ENCODE measurements at places on chromosomes 3 and 15.

DNA sequence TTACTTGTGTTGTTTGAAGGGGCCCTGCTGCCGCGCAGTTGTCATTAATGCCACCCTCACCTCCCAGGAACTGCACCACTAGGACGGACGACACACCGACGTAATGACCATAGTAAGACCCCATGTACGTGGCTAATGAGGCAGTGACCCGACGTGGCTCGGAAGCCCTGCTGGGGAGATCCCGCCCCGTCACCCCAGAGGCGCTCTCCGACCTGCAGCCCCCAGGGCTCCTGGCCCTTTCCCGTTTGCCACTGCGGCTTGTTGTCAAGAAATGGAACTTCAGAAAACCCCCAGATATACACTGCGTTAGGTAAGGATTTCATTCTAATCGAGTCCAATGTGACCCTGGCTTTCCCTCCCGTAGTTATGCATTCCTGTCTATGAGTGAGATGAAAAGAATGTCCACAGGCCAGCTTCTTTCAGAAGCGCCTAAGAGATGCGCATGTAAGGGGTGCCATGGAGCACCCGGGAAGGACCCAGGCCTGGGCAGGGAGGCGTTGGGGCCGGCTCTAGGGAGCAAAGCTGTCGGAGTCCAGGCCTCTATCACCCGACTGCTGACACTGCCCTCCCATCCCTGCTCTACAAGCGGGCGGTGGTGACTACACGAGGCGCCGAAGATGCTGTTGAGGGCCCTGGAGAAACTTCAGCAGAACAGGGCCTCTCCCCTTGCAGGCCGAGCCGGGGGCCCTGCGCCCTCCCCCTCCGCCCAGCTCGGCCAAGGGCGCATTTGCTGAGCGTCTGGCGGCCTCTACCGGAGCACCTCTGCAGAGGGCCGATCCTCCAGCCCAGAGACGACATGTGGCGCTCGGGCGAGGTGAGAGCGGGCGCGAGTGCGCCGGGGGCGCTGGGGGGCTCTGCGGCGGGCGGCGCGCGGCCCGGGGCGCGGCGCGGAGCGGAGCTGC is at the start of gene GABRA5:
TSS of gene GABRA5 (plus strand) at position 765 of the 902 bp plus-strand sequence. CDS start 2,187 bp downstream, outside the sequence.
- peak; percentile 86 for DNase-seq

DNA sequence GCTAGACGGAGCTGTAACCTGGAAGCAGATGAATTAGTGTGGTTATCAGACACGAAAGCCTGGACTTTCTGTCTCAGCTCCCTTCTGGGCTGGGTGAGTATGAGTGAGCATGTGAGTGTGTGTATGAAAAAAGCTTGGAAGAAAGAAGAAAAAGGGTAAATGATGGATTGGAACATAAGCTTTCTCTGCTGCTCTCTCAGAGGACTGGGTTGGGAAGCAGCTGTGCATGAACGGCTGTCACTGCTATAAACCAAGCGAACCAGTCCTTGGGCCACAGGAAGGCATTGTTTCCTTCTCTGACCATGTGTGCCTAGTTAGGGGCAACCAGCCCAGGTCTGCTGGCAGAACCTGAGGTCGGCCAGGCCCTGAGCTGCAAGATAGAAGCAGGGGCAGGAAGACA is 37.0 kb downstream of the UMPS start:
- DNase-seq, result no peak

DNA sequence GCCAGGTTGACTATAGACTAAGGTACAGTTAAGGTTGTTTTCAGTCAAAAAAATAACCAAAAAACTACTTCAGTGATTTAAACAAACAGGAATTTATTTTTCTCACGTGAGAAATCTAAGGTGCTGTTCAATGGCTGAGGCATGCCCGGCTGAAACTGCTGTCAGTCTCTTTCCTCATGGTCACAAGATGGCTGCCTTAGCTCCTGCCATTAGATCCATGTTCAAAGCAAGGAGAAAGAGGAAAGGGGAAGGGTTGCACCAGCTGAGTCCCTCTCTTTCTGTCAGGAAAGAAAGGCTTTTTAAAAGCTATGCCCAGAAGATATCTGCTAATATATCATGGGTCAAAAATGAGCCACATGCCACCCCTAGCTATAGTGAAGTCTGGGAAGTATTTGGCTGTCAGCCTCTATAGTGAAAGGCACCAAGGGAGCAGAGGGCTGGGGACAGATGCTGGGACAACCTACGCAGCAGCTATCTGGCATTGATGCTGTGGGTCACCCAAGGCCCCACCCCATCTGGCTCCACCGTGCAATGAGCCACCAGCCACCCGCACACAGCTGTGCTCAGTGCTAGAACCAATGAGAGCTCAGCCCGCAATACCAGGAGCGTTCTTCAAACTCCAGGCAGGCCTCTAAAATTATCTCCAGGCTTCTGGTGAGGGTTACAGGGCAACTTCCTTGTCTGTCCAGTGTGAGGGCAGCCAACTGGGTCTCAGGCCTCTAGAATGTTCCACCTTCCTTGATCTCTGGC is 64.7 kb upstream of the GATA2 start:
- DNase-seq, result no peak

DNA sequence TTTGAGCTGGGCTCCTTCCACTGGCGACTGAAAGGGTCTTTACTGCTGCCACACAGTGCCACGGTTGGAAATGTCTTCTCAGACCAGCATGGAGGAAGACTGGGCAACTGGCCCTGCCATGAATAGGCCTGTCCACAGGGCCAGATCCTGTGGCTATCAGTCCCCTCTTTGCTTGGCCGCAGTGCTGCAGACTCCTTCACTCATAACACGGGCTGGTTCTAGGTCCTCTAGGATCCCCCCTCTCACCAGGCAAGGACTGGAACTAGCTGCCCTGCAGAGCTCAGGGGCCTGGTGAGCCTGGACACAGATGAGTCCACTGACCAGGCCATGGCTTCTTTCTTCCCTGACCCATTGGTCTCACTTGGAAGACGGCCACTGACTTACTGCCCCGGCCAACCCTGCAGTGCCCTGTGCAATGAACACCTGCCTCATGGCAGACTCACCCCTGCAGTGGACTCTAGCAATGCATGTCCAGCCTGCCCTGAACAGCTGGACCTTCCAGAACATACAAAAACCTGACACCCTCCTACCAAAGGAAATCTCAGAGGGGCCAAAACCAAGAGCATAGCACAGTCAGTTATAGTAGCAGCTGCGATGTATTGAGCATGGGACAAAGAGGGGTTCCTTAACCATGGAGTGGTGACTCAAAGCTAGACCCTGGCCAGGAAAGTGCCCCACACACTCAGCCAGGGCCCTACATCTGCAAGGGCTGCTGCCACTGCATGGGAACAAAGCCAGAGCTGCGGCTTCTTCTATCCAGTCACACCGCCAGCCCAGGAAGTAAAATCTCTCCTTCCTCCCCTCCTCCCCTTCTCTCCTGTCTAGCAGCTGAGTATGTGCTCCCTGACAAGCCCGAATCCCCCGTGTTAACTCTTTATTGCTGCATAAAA is 72.1 kb upstream of the ITGA11 start:
- no peak for DNase-seq

GRCh38 chr3:58416191-58416590 is 17.4 kb downstream of the PDHB start:
- DNase-seq, result no peak

DNA sequence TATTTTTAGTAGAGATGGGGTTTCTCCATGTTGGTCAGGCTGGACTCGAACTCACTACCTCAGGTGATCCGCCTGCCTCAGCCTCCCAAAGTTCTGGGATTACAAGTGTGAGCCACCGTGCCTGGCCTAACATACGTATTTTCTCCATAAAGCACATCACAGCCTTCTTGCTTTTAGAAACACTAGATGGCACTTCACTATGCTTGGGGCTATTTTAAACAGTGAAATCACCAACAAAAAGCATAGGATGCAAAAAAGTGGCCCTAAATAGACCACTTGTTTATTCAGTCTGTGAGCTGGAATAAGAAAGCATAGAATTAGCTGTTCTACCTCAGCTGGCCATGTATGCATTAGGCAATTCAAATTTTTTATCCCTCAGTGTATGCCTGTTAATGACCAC is 46.0 kb downstream of the PRICKLE2 start:
- DNase-seq, result no peak

GRCh38 chr3:89474333-89475130 is 367.1 kb downstream of the EPHA3 start:
- DNase-seq, result no peak

DNA sequence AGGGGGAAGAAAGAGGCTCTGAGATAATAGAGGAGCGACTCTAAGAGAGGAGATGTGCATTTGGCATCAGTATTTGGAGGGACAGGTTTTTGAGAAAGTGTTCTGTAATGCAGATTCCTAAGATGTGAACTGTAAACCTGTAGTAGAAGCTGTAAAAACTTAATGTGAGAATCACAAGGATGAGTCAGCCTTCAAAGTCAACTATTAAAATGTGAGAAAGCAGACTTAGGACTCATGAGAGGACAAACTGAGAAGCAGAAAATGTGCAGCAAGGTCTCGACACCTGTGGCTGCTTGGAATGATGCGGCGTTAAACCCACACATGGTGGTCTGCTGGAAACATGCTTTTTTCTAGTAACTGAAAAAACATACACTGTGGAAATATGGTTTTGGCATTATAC is 36.0 kb downstream of the USP13 start:
- no peak for DNase-seq

GRCh38 chr3:15601046-15601398 is 347 bp downstream of the HACL1 start:
- DNase-seq, result no peak

- DNase-seq, result no peak
Measured at GRCh38 chr3:148615382-148615781, 82.3 kb upstream of the AGTR1 start.

- no peak for DNase-seq
Measured at GRCh38 chr15:92043283-92043682, 189.8 kb downstream of the SLCO3A1 start.

DNA sequence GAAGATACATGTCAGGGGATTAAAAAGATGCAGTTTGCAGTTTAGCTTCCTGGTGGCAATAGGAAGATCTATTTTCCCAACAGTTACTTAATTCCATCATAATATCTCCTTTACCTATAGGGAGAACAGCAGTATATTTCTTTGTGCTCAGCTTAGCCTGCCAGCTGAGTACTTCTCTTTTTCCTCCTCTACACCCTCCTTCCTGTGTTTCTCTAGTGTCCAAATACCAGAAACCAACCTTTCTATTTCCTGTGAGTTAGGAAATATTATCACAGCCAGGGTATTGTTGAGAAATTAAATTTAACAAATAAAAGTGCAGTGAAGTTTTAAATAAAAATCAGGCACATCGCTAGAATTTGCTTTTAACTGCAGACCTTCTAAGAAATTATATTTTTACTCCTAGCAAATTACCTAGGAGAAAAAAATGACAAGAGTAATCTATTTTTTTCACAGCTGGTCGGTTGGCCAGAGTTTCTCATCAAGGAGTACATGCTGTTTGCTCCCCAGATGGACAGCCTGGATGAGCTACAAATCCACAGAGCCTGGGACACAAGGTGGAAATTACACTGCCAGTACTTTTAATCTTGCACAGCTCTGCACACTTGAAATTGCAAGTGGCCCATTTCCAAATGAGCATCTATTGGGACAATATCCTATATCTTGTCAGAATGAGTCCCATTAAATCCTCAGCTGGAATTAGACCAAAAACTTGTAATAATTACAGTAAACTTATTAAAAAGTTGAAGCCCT is 185.2 kb upstream of the CFAP20DC start:
- no peak for DNase-seq

- DNase-seq, result no peak
Measured at GRCh38 chr3:39755100-39755499, 54.3 kb upstream of the MYRIP start.

- no peak for DNase-seq
Measured at GRCh38 chr3:142787719-142788118, 63.9 kb downstream of the TRPC1 start.

DNA sequence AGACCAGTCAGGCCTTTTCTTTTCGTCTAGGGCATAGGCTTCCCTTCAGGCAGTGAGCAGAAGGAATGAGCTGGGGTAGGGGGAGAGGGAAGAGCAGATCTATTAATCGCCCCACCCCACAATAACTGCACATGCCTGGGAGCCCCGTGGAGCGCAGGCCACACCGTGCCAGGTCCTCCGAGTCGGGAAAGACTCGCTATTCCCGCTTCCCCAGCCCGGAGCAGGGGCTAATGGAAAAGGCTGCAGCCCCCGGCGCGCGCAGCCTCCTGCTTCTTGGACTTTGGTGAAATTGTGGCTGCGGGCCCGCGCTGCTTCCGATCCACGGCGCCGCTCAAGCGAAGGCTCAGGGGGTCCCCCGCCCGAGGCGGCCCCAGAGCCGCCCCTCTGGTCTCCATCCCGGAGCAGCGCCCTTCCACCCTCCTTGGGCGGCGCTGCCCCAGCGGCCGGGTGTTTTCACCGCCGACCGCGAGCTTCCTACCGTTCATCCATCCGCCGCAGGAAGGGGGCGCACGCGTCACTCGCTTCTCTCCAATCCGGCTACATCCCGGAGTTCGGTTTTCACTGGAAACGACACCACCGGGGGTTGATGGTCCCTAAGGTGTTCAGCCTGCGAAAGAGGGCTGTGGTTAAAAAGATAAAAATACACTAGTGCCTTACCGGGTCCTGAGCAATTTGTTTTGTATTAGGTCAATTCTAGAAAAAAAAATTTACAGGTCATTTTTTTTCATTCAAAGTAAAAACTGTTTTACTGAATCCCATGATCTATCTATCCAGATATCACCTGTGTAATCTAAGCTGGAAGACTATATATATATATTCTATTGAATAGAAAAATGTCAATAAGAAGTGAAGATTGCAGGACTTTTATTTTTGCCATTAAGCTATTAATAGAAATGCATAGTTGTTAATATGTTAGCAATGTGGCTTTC is 4.4 kb upstream of the SYNM start:
- DNase-seq, result peak; percentile 90

DNA sequence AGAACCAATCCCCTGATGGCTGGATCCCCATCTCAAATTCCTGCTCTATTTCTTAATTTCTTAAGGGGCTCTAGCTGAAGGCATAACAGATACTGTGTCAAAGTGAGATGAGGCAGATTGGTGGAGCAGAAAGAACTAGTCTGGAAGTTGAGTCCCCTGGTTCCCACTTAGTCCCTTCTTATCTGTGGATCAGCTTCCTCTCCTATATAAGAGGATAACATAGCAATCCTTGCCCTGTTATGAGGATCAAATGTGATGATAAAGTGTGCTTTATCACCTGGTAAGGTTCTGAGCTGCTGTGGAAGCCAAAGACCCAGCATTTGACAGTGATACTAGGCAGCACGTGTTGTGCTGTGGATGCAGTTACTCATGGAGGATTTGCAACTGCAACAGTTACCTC is 8.1 kb upstream of the SIN3A start:
- DNase-seq, result no peak

DNA sequence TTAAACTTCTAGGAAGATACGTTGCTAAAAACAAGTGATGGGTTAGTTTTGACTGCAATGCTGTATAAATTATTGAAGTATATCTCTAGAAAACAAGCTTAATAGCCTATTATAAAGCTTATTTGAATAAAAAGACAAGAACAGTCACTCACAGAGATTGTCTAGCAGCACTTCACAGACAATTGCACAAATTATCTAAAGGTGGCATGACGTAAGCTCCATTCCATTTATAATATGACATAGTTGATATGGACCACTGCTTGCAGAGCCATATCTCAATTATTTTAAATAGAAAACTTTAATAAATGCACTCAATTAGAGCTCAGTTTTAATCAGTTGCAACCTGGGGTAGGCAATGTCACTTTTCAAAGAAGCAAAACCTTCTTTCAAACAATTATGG is 319.9 kb upstream of the GBE1 start:
- no peak for DNase-seq
